Trophoblast cell (in vitro differentiated cells and primary cell): ENCODE measurements at places on chromosomes 4 and X.

DNA sequence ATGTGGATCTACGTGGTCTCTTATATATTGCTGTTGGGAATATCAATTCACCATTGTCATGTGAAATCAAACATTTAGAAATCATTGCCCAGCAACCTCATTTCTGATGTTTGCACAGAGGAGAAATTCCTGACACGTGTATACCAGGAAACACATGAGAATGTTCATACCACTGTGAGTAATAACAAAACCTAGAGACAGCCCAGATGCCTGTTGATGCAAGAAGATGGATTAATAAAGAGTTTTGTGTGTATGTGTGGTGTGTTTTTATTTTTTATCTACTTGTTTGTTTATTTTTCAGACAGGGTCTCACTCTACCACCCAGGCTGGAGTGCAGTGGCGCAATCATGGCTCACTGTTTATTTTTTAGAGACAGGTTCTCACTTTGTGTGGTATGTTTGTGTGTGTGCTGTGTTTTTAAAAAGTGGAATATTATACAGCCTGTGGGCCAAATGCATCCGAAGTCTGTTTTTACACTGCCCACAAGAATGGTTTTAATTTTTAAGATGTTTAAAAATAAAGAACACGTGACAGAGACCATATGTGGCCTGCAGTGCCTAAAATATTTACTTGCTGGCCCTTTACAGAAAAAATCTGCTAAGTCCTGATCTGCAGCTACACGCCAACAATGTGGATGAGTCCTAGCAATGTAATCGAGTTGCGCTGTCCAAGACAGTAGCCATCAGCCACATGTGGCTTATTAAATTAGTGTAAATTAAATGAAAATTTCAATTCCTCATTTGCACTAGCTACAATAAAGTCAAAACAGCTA lies 39.2 kb downstream of the TXLNG start:
- DNase-seq: peak; percentile 11

DNA sequence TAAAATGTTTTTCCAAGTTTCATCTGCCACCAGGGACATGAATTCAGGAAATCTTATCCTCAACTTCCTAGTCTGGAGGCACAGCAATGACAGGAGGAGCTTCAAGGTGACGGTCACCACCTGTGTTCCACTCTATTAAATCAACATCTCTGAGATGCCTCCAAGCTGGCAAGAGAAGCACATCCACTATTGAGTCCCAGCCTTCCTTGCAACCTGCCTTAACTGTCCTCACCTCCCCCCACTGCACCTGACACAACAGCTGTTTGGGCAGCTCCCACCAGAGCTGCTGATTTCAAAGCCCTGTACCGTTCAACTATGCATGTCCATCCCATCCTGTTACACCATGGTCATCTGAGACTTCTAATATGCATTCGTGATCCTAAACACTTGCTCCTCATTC lies 123.4 kb downstream of the COL25A1 start:
- no peak for DNase-seq

DNA sequence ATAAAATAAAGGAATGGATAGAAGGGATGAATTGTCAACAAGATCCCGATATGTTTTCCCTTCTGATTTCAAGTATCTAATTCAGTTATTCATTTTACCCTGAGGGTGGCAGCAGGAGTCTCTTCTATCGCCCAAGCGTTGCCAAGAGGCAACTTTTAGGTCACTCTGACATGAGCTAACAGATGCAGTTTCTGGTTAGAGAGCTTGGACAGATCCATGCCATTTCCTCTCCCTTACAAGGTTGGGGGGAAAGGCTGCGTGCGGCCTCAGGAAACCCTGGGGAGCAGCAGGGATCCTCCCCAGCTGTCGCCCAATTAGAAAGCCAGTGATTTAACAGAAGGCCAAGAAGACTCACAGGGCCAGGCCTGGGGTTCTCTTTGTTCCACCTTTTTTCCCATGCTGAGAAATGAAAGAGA lies 35.3 kb upstream of the WAS start:
- peak; percentile 33 for DNase-seq

- peak; percentile 80 for DNase-seq
Measured at GRCh38 chr4:24686866-24687692, 102.7 kb upstream of the DHX15 start.

DNA sequence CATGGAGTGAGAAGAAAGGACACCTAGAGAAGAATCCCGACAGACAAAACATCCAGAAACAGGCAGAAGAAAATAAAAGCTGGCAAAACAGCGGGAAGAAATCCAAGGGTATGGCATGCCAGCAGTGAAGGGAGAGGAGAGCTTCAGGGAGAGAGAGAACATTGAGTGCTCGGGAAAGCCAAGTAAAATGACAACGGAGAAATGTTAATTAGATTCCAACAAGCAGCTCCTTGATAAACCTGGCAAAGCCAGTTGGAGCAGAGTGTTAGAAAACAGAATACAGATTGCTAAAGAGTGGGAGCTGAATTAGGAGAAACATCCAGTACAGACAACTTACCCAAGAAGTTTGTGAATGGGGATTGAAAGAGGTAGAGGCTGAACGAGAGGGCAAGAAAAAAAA lies 40.4 kb upstream of the MAOA start:
- DNase-seq: no peak

DNA sequence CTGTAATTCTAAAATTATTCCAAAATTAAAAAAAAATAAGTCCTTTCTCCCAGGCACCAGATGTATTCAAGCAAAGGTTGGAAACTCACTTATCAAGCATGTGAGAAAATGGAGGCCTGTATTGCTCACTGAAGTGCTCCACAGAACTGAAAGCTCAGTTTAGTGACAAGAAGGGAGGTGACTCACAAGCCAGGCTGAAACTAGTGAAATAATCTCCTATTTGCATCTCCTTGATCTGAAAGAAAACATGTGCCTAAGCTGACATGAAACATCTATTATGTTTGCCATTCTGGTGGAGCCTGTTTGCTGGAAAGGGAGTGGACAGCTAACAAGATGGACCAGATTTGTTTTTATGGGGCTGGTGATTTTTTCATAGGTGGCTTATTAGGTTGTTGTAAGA lies 54.0 kb upstream of the AMELX start:
- peak; percentile 70 for DNase-seq

GRCh38 chrX:123803331-123803983 lies 56.4 kb upstream of the XIAP start:
- DNase-seq: peak; percentile 72

GRCh38 chr4:1582227-1582626 lies 101.9 kb downstream of the FAM53A start:
- DNase-seq: no peak

DNA sequence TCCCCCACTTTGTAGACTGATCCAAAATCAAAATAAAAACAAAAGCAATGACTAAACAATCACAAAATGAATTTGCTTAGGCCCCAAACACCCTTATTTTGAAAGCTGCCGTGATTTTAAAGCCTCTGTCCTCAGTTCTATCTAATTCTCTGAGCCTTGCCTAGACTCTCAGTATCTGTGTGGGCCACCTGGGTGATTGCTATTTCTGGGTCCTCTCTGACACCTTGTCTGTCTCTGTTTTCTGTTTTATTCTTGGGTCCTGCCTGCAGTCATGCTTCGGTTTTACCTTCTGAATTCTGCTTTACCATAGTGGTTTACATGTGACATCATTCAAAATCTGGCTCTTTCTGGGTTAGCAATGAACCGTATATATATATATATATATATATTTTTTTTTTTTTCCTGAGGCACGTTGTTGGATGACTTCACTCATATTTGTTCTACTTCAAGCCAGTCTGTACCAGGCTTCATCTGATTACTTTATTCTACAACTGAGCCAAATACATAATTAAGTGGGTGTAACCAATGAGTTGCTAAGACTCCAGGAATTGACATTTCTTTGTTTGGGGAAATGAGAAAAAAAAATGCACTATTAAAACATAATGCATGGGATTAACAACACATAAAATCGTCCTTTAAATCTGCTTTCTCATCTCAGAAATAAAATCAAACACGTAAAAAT lies 710.7 kb upstream of the SLIT2 start:
- no peak for DNase-seq

- no peak for DNase-seq
Measured at GRCh38 chr4:73732759-73733431, 7.5 kb upstream of the CXCL8 start.

DNA sequence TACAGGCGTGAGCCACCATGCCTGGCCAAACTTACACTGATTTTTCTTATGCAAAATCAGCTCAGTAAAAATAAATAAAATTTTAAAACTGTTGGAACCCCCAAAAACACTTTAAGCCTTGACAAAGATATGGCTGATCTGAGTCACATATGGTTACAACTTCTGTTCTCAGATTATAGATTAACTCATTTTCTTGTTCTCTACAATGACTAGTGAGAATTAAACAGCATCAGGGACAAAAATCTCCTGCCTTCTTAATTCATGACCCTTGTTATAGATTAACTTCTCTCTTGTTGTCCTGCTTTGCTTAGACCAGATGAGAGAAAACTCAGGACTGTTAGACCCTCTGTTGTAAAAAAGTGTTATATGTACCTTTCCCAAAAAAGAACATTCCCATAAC lies 24.2 kb upstream of the EXOC1L start:
- DNase-seq: no peak

DNA sequence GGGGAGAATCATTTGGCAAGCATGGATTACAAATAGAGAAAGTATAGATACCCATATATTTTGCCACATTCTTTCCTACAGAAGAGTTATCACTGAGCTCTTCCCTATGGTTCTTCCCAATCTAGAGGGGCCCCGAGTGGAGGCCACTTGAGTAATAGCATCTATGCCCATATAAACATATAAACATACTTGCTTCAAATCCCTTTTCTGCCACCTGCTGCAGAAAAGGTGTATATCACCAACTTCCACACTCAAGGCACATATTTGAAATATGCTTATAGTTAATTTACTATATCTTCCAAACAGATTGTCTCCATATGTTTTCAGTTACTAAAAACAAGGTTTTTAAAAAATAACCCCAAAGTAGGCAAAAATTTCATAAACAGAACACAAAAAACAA lies 642.8 kb upstream of the DIPK2B start:
- DNase-seq: no peak

- no peak for DNase-seq
Measured at GRCh38 chrX:111095974-111096895, at the start of gene PAK3. TSS of gene PAK3 (plus strand) at chrX:111096191. CDS start at chrX:111123104, 26,913 bp downstream.

- DNase-seq: no peak
Measured at GRCh38 chrX:109822861-109823260, 89.8 kb upstream of the ACSL4 start.

GRCh38 chrX:130944230-130944629 lies 41.2 kb upstream of the ENOX2 start:
- no peak for DNase-seq

DNA sequence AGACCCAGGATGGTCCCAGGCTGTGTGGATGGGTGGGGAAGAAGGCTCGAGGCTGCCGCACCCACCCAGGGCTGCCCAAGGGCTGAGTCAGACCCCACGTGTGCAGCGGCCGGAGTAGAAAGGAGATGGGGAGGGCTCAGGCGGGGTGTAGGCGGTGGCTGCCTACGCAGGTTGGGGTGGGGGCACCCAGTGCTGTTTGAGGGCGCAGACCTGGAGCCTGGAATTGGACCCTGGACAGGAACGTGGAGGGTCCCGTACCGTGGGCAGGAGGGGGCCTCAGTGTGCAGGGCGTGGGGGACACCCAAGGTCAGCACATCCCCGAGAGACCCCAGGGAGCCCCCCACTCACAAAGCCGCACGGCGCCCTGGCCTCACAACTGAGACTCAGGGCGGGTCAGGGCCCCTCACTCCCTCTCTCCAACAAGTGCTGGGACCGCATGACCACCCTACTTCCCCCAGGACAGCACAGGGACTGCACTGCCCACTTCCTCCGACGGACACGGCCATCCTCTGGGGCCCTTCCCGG lies 79.9 kb downstream of the FAM53A start:
- no peak for DNase-seq
